G401 (cell line): ENCODE measurements at places on chromosomes 13 and 19. TPM values are rescaled to one million over a fixed set of nuclear protein-coding genes. Genes with fewer than 3 reads are reported as not detected.

The RGCC gene
- total RNA-seq, result 3.4 and 4.3 TPM in 2 replicates

The MLNR gene
- total RNA-seq, result not detected in 2 replicates

The RDH8 gene
- total RNA-seq, result not detected in 2 replicates

The PTPRH gene
- 5.2 and 20.7 TPM in 2 replicates for total RNA-seq

The TUBGCP3 gene
- 13.8 and 20.6 TPM in 2 replicates for total RNA-seq

The ZSCAN4 gene
- total RNA-seq, result 0.55 and 1.3 TPM in 2 replicates

The POU2F2 gene
- not detected in 2 replicates for total RNA-seq

The CASP14 gene
- total RNA-seq, result not detected in 2 replicates

The POGLUT2 gene
- total RNA-seq, result 42.0 and 49.1 TPM in 2 replicates

The MBD3L3 gene
- total RNA-seq, result 2.6 TPM in 1 of 2 replicates, not detected in the other

The TLE2 gene
- total RNA-seq, result 10.2 and 11.7 TPM in 2 replicates

DNA sequence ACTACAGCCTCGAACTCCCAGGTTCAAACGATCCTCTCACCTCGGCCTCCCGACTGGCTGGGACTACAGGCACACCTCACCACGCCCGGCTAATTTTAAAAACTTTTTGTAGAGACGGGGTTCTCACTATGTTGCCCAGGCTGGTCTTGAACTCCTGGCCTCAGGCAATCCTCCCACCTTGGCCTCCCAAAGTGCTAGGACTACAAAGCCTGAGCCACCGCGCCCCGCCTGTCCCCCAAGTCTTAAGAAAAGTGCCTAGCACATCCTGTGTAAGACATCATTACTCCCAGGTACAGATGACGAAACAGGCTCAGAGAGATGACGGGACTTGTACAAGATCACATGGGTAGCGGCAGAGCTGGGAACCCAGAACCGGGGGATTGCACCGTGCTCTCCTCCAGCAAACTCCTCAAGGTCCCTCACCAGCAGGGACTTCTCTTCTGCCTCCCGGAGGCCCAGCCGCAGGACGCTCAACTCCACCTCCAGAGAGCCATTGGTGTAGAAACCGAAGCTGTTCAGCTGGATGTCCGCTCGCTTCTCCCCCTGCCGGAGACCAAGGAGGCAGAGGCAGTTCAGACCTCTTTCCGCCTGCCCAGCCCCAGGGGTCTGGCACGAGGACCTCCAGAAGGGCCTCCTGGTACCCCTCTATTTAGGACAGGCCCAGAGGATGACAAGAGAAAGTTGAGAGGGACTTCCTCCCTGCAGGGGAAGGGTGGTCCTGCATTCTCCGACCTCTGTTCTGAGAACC is 1.0 kb downstream of the GPR108 start:
- DNase-seq, result peak; percentile 78

DNA sequence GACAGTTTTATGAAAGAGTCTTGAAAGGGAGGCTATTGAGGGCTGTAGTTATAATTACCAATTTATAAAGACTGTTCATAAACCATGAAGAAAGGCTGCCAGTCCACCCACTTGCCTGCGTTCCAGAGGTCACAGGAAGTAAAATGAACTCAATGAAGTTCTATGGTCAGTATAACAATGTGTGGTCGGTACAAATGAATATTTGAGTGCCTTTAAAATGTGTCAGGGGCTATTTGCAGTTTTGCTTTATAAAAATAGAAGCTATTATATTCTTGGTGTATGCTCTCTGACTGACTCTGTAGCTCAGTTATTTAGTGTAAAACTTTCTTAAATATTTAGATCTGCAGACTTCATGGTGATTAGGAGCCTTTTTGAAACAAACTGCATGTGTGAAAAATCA is 47.0 kb downstream of the ESD start:
- no peak for DNase-seq

DNA sequence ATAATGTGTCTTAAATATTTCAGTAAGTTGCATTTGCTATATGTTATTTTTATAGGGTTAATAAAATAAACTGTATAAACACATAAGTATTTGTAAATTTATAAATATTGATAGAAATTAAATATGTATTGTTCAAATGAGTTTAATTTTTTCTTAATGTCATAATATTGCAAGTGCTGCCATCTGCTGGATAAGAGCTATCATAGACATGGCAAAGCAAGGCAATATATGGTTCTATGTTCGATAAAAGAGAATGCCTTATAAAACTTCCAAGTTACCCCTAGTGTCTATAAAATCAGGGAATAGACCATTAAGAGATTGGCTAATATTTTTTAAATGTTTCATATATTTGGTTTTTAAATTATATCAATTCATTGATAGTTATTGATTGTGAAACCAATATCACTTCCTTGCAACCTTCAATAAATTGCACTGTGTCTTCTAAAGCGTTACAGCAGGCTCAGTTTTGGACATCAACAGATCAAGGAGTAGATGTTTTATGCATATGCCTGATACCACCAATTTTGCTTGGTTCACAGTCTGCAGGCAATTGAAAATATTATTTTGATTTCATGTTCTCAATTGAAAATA is 29.0 kb upstream of the SLITRK6 start:
- peak; percentile 29 for DNase-seq

- no peak for DNase-seq
These were observed 22.1 kb downstream of the WTIP start for GRCh38 chr19:34503531-34504272.

- no peak for DNase-seq
These were observed 665.0 kb upstream of the SLITRK6 start for GRCh38 chr13:86464193-86464592.

GRCh38 chr13:78960881-78961280 is 301.9 kb upstream of the OBI1 start:
- DNase-seq, result no peak

- no peak for DNase-seq
These were observed 65.3 kb upstream of the KLHL1 start for GRCh38 chr13:70173598-70173959.

- DNase-seq, result no peak
These were observed 235.9 kb downstream of the KLF12 start for GRCh38 chr13:73898276-73898675.

- DNase-seq, result no peak
These were observed 25.2 kb downstream of the NLRP9 start for GRCh38 chr19:55712804-55713631.

DNA sequence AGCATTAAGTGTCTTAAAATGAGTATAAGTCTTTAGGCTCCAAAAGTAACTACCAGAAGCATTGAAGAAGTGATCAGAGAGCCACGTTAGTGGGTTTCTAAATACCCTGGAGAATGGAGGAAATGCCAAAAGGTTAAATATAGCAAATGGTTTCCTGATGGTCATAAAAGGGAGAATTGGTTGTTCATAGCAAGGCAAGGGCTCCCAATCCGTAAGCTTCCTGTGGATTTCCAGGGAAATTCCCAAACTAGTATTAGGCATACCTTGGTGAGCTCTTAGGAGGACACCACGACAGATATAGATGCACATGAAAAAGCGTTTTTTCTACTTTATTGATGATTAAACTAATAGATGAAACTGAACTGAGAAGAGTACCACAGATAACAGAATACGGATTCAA is 410.9 kb downstream of the FOXO1 start:
- no peak for DNase-seq

GRCh38 chr13:29456419-29456818 is 139.1 kb downstream of the SLC7A1 start:
- no peak for DNase-seq

GRCh38 chr13:99159331-99160061 is 41.2 kb upstream of the UBAC2 start:
- DNase-seq, result no peak

- no peak for DNase-seq
These were observed 17.7 kb downstream of the RFX2 start for GRCh38 chr19:6092329-6093286.

- DNase-seq, result no peak
These were observed 9.1 kb downstream of the CARS2 start for GRCh38 chr13:110696776-110697175.

GRCh38 chr19:18481505-18482222 is 40.2 kb downstream of the ELL start:
- DNase-seq, result peak; percentile 57

DNA sequence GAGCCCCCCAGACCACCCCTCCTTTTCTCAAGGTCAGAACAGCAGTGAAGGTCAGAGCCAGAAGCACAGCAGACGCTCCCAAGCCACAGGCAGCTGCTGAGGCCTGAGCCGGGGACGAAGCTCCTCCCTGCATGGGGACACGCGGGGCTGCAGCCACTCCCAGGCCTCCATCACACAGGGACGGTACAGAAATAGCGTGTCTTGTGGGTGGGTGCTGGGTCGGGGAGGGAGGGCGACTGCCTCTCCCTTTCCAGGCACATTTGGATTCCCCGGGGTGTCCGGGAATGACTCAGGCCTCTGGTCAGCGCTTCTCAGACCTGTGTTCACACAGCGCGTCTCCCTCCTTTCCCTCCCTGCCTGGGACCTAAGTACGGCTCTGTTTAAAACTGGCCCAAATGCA is 33.2 kb downstream of the RASA3 start:
- DNase-seq, result no peak

DNA sequence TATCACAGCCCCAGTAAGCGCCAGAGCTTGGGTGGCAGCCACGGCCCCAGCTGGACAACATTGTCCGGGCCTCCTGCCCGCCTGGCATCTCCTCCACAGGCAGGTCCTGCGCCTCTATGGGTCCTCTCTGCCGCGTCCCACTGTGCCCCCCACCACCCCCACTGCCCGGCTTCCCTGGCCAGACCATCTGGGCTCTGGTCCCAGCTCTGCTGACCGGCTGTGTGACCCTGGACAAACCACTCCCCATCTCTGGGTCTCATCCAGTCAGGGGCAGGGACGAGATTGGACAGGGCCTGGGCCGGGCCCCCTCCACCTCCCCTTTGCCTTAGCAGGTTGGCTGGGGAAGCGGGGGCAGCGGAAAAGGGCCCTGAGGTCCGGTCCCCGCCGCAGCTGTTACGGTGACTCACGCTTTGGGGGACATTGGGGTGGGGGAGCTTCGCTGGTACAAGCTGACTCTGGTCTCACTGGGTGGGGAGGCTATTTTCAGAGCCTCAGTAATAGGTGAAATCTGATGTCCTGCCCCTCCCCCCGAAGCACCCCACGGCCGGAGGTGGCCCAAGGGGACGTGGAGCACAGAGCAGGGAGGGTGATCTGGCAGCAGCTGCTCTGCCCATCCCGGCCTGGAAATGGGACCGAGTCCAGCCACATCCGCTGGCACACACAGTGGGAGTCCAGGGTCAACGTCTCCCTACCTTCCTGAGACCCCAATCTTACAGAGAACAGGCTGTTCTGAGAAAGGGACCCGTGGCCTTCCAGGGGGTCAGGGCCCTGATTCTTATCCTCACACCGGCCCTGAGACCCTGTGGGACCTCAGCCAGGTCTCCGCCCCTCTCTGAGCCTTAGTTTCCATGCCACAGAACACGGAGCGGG is 9.1 kb downstream of the NFIC start:
- DNase-seq, result peak; percentile 91

DNA sequence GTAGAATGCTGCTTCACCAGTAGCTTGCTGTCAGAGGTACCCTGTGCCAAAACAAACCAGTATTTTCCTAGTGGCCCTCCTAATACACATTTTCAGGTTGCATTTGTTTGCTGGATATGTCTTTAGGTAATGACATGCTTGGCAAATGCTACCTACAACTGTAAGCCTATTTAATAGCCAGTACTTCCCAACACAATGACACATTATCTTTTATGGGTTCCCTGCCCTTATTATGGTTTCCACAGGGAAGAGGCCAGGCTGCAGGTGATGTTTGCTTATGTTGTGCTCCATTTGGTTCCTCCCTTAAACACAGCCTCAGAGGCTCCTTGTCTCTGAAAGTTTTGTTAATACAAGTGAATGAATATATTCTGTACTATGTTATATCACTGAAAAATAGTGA is 24.7 kb downstream of the FRY start:
- no peak for DNase-seq

- peak; percentile 22 for DNase-seq
These were observed 1395.8 kb downstream of the SLITRK5 start for GRCh38 chr13:89066868-89067466.

- no peak for DNase-seq
These were observed 12.0 kb downstream of the B3GNT8 start for GRCh38 chr19:41415154-41415571.

DNA sequence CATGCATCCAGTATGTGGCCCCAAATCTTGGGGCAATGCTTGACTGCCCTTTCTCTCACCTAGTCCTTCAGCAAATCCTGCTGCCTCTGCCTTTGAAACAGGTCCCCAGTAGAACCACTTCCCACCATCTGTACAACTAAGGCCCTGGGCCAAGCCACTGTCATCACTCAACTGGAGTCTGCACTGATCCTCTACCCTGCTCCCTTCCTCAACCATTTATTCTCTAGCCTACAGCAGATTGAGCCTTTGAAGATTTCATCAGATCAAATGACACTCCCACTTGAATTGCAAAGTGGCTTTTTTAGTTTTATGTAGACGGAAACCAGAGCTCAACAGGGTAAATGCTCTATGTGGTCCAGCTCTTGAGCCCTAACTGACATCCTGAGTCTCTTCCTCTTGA is 43.5 kb downstream of the ATP8A2 start:
- peak; percentile 78 for DNase-seq

GRCh38 chr13:85797311-85797710 is 1.9 kb downstream of the SLITRK6 start:
- no peak for DNase-seq

DNA sequence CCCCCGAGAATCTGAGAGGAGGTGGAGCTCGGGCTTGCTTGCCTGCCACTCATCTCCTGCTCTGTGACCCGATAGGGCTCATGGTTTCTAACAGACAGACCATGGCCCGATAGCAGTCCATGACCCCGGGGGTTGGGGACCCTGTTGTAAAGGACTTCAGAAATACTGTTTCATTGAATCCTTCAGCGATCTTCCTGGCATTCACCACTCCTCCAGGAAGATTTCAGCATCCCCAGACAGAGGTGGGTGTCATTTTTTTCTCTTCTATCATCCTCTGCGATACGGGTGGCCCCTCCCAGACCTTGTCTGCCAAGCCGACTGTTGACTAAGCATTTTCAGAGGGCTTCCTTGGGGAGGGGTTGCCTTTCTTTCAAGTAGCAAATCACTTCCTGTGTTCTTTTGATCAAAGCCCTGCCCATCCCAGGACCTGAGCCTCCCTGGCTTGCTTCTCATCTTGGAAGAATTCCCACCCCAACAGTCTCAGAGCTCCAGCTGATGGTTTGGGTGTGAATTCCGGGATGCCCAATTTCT is 1.7 kb downstream of the MYO1F start:
- no peak for DNase-seq

- DNase-seq, result no peak
These were observed 25.5 kb downstream of the ELL start for GRCh38 chr19:18496167-18496979.
